ENCODE measurements at places on chromosomes 1 and 21.

GRCh38 chr1:19333587-19334354 is 21.6 kb downstream of the SLC66A1 start:
- DNase-seq: no peak

- DNase-seq: no peak
Observed at GRCh38 chr21:34800797-34801518, 132.2 kb downstream of the CLIC6 start.

DNA sequence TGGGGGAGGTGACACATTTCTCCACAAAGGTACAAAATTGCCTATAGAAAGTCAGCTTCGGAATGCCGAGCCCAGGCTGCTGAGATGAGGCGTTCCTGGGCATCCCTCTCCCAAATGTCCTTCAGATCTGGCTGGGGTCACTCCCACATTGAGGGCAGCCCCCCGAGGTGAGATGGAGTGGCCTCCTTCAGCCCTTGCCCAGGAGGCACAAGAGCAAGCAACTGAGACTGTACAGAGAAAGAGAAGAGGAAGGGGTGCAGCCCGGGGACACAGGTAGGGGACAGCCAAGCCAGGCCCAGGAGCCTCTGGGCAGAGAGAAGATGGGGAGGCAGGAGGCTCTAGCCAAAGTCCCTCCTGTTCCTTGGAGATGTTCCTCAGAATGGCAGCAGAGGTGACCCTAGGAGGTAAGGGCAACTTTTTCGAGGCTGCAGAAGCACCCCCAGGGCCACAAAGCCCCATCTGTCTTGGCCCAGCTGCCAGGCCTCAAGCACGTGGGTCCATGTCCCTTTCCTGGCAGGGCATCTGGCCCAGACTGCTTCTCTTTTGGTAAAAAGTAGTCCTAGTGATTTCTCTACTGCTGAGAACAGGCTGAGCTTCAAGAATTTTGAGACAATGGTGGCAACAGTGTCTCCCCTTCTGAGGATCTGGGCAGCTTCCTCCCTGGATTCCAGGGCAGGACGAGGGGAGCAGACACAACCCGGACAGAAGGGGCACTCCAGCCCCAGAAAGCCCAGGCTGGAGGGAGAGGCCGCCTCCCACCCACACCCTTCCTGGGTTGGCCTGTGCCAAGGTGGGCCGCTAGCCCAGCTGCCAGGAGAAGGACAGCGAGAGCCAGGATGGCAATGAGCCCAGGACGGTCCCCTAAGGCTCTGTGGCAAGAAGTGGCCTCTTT is 68.0 kb downstream of the LRRN2 start:
- no peak for DNase-seq

DNA sequence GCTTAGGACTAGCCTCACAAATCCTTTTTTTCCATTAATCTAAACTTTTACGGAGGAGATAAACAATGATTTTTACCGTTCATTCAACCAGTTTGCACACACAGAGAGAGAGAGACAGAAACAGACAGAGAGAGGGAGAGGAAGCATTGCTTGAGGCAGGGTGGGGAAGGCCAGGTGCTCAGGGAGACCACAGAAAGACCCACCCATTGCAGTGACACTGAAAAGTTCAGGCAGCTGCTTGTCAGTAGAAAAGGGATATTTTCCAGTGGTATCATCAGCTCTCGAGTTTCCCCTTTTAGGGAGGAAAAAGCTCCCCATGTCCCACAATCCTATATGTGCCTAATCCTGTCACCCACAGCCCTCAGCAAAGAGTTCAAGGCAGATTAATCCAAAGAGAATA is 27.2 kb downstream of the TCP10L start:
- no peak for DNase-seq

GRCh38 chr1:175400766-175401165 is 208.2 kb upstream of the KIAA0040 start:
- DNase-seq: no peak

DNA sequence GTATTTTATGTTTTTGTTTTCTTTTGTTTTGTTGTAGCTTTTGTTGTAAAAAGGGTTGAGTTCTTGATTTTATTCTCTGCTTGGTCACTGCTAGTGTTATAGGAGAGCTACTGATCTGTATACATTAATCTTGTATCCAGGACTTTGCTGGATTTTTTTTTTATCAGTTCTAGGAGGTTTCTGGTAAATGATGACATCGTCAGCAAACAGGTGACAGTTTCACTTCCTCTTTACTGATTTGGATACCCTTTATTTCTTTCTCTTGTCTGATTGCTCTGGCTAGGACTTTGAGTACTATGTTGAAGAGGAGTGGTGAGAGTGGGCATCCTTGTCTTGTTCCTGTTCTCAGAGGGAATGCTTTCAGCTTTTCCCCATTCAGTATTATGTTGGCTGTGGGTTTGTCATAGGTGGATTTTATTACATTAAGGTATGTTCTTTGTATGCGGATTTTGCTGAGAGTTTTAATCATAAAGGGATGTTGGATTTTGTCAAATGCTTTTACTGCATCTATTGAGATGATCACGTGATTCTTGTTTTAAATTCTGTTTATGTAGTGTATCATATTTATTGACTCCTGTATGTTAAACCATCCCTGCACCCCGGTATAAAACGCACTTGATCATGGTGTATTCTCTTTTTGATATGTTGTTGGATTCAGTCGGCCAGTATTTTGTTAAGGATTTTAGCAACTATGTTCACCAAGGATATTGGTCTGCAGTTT is 905.7 kb downstream of the LTN1 start:
- DNase-seq: no peak

DNA sequence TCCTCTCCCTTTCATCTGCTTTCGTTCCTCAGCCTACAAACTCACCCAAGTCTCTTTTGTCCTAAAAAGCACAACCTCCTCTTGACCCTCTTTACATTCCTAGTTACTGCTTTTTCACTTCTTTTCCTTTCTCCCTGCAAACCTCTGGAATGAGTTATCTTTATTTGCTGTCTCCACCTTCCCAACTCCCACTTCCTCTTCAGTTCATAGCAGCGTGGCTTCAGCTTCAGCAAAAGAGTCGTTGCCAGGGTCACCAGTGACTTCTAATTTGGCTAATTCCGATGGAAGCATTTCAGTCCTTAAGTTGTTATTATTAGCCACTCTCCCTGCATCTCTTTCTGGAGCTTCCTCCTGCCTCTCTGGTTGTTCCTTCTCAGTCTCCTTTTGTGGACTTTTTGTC is 6.2 kb upstream of the TMEM54 start:
- DNase-seq: no peak

DNA sequence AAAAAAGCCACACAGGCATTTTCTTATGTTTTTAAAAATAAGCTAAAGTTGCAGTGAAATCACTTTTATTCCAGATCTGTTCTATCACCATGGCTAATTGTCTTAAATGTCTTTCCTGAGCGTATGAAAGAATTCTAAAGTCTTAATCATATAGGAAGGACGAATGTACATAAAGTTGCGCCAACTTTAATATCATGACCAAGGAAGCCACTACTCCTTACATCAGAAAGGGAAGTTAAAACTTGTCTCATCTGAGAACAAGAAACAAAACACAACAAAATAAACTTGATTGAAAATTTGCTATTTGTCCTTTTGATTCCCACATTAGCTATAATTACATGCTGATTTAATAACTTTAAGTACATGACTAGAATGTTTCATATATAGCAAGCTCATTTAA is 26.5 kb downstream of the CNIH4 start:
- no peak for DNase-seq

- DNase-seq: peak; percentile 87
Observed at GRCh38 chr1:158112994-158113758, 67.5 kb upstream of the CD1D start.

DNA sequence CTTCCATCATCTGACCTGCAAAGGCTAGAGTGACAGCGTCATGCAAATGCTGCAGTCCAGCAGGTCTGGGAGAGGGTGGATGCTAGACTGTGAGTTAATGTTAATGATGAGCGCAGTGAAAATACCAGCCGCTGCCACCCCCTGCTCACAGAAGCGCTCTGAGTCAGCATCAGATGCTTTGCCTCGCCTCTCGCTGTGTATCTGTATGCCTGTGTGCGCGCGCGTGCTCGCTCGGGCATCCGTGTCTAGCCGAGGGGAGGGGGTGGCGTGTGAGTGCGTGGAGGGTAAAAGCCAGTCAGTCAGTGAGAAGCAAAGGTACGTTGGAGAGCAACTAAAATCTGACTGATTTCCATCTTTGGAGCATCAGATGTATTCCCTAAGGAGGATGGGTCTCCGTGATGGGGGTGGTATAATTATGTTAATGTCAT is 858.7 kb downstream of the USP25 start:
- DNase-seq: peak; percentile 91

DNA sequence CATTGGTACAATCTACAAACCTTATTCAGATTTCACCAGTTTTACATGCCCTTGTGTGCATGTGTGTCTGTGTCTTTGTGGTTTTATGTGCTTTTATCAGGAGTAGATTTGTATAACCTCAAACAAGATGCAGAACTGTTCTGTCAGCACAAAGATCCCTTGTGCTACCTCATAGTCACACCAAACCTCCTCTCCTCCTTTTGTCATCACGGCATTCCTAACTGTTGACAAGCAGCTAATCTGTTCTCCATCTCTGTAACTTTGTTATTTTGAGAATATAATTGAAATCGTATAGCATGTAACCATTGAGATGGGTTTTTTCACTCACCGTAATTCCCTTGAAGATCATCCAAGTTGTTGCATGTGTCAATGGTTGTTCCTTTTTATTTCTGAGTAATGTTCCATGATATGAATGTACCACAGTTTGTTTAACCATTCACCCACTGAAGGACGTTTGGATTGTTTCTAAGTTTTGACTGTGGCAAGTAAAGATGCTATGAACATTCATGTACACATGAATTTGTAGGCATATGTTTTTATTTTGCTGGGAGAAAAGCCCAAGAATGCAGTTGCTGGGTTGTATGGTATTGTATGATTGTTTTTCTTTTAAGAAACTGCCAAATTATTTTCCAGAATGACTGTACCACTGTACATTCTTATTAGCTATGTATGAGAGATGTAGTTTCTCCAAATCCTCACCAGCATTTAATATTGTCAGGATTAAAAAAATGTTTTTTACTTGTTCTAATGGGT is 78.1 kb upstream of the B3GALT2 start:
- DNase-seq: no peak

GRCh38 chr1:164803366-164803765 is 244.4 kb downstream of the PBX1 start:
- no peak for DNase-seq

GRCh38 chr1:244006381-244006901 is 44.6 kb upstream of the ZBTB18 start:
- DNase-seq: no peak

- DNase-seq: no peak
Observed at GRCh38 chr21:31517664-31518414, 141.7 kb upstream of the SOD1 start.

DNA sequence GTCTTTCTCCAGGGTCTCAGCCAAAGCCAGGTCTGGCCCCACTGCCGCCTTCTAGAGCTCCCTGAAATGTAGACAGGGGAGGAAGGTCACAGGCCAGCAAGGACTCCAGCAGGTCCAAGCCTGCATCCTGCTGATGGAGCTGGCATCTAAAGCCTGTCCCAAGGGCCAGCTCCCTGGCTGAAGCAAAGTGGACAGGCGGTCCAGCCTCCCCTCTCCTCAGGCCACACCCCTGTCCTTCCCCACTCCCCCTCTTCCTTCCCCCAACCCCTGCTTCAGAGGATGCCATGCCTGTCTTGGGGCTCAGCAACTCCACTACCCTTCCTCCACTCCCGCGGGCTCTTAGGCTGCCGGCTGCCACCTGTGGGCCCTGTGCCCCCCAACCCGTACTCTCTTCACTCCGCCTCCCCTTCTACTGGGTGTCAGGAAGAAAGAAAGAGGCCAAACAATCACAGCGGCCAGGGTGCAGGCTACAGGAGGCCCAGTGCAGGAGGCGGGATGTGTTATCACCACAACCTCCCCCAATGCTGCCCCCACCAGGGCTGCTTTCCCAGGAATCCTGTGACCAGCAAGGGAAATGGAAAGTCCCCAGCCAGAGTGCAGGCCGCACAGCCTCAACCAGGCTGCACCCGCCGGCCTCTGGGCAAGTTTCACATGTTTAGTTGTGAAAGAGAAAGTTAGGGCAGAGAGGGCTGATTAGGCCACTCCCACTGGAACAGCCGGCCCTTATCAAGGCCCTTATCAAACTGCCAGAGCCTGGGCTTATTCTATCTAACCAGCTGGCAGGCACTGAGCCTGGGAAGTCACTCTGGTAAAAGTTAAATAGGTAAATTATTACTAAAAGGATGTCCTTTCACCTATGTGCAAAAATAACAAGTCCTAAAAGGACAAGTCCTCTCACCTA is 34.1 kb downstream of the ACOT7 start:
- DNase-seq: no peak

- no peak for DNase-seq
Observed at GRCh38 chr21:45306832-45307571, 19.3 kb upstream of the POFUT2 start.

DNA sequence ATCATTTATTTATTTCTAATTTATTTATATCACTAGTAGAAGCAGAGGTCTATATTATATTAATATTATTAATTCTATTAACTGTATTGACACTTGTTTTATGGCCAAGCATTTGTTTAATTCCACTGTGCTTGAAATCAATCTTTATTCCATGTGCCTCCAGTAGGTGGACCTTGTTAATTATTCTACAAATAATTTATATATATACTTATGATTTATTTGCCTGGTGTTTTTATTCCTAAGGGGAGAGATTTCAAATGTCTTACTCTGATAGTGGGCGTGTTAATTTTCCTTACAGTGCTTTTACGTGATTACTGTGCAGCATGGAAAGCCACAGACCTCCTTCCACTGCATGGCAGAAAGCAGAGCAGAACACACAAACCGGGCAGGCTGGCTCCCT is 17.5 kb upstream of the OR6N2 start:
- DNase-seq: no peak

DNA sequence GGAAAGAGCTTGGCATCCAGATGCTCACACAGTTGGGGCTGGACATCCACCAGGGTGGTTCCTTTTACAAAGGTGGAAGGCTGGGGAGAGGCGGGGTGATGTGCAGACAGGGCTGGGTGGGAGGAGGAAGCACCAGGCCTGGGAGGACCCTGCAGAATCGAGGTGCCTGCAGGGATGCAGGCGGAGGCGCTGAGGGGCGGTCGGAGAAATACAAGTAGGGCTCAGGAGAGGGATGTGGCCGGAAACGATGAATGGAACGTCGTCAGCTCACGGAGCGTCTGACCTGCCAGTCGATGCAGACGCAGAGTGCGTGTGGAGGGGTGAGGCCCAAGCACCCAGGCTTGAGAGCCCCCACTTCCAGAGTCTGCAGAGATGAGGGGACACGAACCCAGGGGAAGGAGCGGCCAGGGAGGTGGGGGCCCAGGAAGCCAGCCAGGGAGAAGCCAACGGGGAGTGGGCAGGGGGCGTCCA is 63.4 kb downstream of the TRIM11 start:
- DNase-seq: no peak

Data from NCI-H526 treated with DMSO at 0.1 percent for 48 hours (cell line).